Mesendoderm (in vitro differentiated cells): ENCODE measurements at places on chromosomes 16 and 17.

GRCh38 chr16:85312642-85313525 lies 200.6 kb upstream of the CIBAR2 start:
- DNase-seq, result peak; percentile 38

DNA sequence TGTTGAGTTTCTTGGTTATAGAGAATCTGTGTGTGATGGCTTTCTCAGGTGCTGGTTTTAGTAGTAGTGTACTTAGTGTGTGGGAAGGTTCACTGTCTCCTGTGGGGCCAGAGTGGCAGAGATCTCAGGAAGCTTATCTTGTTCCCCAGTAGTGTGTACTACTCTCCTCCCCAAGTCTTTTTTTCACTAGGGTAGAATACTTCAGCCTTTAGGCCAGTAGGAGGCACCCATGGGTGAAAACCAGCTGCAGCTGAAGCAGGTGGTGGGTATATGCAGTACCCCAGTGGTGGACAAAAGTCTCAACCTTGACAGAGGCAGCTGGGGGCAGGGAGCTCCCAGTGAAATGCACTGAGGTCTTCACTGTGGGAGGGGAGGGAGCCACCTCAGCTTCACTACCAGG lies 109.9 kb downstream of the PHKB start:
- DNase-seq, result peak; percentile 18

- DNase-seq, result peak; percentile 49
These were observed 42.4 kb downstream of the PPL start for GRCh38 chr16:4894276-4895150.

GRCh38 chr16:84368308-84368996 lies at the start of gene ATP2C2:
TSS of gene ATP2C2 (plus strand) at chr16:84368538. CDS start at chr16:84368616, 78 bp downstream.
- peak; percentile 75 for DNase-seq

- DNase-seq, result no peak
These were observed 293.4 kb downstream of the XYLT1 start for GRCh38 chr16:17177242-17177958.

GRCh38 chr17:12918142-12918541 lies 99.7 kb downstream of the ELAC2 start:
- DNase-seq, result no peak

DNA sequence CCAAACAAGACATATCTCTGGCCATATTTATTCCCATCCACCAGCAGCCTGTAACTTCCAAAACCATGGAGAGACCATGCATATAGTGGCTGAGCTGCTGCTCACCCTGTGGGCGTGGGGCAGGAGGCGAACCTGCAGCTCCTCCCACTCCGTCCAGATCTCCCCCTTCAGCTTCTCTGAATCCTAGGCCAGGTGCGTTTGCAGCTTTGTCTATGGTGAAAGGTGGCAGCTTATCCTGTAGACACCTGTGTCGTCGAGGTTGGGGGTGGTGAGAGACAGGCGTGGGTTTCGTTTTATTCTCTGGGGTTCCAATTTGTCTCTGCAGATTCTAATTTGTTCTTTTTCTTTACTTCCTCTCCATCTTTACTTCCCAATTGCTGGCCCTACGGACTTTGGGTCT lies 9.7 kb upstream of the ANKS4B start:
- no peak for DNase-seq

DNA sequence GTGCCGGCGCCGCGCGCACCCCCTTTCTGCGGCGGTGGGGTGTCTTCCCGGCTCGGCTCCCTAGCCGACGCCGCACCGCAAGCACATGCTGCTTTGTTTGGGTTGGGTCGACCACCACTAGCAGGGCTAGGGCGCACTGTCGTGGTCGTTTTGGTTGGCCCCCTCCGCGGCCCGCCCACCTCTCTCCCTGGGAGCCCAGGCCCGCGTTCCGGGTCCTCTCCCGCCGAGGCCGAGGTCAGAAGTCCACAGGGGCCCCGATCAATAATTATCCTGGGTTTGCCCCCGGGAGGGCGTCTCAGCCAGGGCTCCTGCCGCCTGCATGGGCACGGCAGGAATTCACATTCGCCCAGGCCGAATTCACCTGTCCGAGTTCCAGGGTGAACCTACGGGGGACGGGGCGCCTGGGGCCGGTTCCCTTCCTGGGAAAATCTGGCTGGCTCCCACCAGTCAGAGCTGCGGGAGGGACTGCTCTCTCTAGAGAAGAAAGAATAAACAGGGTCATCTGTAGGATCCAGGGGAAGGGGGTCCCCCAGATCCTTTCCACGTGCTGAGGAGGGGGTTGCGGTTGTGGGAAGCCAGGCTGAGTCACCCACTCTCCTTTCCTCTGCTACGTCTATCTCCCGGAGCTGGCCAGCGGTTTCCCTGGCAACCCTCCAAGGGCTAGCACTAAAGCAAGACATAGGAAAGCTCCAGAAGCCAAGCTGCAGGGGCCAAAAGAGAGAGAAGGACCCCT lies 584 bp upstream of the STAT5B start:
- peak; percentile 72 for DNase-seq

DNA sequence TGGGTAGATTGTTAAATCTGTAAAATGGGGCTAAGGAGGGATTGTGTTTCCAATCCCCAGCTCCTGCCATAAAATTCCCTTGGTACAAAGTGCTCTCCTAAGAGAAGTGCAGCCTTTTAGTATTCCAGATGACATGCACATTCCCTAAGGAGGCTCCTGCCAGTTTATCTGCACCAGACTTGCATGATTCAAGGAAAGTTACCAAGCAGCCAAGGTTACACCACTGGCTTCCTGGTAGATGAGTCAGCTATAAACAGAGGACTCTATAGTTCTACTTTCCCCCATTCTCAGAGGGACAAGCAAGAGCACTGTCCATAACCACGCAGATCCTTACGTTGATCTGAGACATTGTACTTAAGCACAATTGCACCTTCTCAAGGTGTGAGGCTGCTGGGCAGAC lies 1.9 kb downstream of the CALB2 start:
- DNase-seq, result peak; percentile 53

- DNase-seq, result no peak
These were observed 70.1 kb downstream of the AMFR start for GRCh38 chr16:56355221-56355620.

GRCh38 chr17:77834170-77835115 lies 124.1 kb upstream of the TNRC6C start:
- peak; percentile 94 for DNase-seq

- DNase-seq, result no peak
These were observed 12.3 kb downstream of the PSMD12 start for GRCh38 chr17:67353929-67354574.

GRCh38 chr16:56861092-56861610 lies 3.9 kb upstream of the SLC12A3 start:
- DNase-seq, result peak; percentile 98

DNA sequence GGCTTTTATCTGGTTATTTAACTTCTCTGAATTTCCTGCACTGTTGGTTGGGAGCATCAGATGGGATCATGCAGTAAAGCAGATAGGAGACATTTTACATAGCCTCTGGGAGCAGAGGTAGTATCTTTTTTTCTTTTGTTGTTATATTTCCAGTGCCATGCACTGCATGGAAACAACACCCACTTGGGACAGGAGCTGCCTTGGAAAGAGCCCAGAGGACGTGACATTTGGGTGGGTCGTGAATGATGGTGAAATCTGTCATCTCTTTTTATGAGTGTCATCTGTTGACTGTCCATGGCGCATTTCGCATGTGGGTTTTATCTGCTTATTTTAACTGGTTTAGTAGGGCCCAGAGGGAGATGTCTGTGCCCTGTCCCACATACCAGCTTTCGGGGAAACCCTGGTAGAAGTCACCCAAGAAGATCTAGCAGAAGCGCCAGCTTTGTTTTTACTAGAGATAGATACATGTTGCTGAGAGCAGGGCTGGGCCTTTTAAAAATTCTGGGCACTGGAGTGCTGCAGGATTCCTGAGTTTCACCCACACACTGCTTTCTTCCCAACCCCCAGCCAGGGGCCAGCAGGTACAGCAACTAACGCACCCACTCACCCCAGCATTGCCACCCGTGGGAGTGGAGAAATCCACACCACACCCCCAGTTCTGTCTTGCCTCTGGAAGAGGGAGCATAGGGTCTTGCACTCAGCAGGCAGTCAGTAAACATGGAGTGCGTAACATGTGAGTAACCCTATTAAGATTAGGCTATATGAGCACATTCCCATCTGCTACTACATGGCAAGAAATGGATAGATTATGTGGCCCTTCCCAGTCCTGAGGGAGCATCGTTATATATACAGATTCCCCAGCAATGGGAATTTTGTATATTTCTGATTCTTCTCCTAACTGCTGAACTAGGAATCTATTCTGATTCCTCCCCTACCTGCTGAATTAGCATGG lies 8.4 kb upstream of the TERF2 start:
- no peak for DNase-seq

- no peak for DNase-seq
These were observed 18.9 kb downstream of the GGA3 start for GRCh38 chr17:75242461-75243042.

DNA sequence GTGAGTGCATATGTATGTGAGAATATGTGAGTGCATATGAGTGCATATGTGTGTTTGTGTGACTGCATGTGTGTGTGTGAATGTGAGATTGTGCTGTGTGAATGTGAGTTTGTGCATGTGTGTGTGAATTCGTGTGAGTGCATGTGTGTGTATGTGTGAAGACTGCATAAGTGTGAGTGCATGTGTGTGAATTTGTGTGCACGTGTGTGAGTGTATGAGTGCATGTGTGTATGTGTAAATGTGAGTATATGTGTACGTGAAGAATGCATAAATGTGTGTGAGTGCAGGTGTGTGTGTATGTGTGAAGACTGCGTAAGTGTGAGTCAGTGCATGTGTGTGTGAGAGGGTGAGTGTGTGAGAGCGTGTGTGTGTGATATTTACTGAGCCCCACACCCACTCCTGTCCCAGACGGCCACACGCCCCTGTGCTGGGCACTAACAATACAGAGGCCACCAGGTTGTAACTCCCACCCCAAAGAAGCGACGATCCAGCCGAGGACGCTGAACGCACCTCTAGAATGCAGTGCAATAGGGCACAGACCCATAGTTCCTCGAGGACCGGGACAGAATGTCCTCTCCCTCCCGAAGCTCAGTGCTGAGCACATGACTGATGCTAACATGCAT lies 97.8 kb downstream of the C16orf95 start:
- DNase-seq, result no peak

GRCh38 chr17:4553669-4554068 lies 1.5 kb downstream of the MYBBP1A start:
- DNase-seq, result no peak

GRCh38 chr16:30736995-30737793 lies 11.0 kb upstream of the PHKG2 start:
- DNase-seq, result no peak

GRCh38 chr16:84730406-84731106 lies 30.8 kb downstream of the USP10 start:
- DNase-seq, result peak; percentile 93

GRCh38 chr16:49740256-49740655 lies 115.7 kb downstream of the ZNF423 start:
- DNase-seq, result no peak

GRCh38 chr17:63961355-63962212 lies 11.1 kb downstream of the SCN4A start:
- DNase-seq, result peak; percentile 98

DNA sequence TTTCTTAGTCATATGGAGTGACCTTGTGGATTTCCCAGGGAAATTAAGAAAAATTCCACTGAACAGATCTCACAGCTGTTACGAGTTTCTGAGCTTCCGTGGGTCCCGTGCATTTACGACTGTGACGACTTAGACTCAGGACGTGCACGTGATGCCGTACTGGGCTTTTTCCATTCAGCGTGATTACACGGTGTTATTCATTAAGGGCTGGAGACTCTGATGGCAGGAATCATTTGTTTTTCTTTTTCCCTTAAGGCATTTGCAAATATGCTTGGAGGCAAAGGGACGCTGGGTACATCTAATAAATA lies 57.2 kb downstream of the TBC1D16 start:
- no peak for DNase-seq

DNA sequence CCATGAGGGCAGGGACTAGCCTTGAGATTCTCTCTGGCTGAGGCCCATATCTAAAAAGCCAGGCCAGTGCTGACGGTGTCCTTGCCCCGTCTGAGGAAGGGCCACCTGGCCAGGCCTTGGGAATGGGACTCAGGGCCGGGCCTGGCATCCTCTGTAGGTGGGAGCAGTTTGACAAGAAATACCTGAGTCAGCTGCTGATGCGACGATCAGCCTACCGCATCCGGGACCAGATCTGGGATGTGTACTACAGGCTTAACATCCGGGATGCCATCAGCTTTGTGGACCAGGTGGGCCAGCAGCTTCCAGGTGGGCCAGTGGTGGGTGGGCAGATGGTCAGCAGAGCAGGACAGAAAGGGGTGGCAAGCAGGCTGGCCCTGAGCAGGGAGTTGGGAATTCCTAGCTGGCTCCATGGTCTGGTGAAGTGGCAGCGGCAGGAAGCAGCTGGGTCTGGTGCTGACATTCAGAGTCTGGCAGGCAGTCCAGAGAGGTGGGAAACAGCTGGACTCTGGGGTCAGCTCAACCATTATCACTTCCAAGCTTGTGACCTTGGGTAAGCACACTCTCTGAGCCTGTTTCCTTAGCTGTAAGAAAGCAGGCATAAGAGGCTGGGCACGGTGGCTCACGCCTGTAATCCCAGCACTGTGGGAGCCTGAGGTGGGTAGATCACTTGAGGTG lies 9.5 kb downstream of the SLC9A5 start:
- no peak for DNase-seq

DNA sequence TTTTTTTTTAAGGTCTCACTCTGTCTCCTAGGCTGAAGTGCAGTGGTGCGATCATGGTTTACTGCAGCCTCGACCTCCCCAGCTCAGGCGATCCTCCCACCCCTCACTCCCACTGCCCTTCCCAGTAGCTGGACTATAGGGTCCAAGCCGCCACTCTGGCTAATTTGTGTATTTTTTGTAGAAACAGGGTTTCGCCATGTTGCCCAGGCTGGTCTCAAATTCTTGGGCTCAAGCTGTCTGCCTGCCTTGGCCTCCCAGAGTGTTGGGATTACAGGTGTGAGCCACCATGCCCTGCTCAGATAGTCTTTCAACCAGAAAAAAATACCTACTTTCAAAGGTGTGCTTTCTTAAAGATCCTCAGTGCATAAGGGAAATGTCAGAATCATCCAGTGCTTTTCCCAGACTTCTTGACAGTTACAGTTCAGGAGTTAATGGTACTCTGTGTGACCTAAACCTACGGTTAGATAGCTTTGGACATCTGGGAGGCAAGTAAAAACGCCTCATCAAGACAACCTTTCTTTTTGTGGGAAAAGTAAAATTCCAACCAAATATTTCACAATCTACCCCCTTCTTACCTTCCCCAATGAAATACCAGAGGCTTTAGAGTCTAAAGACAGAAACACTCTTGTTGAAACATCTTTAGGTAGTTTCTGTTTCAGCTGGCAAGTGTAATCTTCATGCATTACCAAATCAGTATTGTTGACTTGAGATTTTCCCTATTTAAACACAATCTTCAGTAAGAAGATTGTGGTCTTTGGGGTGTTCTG lies 6.8 kb downstream of the RSPRY1 start:
- no peak for DNase-seq

GRCh38 chr17:64055183-64056142 lies 35.0 kb upstream of the ICAM2 start:
- no peak for DNase-seq

- no peak for DNase-seq
These were observed 97.1 kb upstream of the RPRML start for GRCh38 chr17:47076171-47076570.

GRCh38 chr17:42817866-42818265 lies 6.2 kb downstream of the BECN1 start:
- no peak for DNase-seq

GRCh38 chr17:13400491-13400890 lies 201.2 kb downstream of the HS3ST3A1 start:
- no peak for DNase-seq
